ENCODE measurements at places on chromosomes 2 and 18. TPM values are rescaled to one million over a fixed set of nuclear protein-coding genes. Genes with fewer than 3 reads are reported as not detected.

DNA sequence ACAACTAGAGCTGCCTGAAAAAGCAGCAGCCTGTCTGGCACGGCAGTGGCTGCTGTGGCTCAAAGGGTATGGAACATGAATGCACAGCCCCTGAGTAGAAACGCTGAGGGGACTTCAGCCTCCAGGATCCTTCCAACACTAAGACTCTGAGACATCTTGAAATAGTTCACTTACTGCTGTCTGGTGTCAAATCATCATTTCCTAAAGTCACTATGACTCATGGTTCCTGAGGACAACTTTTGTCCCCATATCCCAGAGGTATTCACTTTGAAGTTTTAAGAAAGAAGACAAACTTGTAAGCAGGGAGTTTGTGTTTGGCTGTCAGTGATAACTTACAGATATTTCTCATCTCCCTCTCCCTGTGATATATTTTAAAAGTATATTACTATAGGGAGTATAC is 33.3 kb upstream of the NEB start:
- no peak for DNase-seq

GRCh38 chr18:23495723-23496440 is 7.4 kb upstream of the RMC1 start:
- DNase-seq: no peak

DNA sequence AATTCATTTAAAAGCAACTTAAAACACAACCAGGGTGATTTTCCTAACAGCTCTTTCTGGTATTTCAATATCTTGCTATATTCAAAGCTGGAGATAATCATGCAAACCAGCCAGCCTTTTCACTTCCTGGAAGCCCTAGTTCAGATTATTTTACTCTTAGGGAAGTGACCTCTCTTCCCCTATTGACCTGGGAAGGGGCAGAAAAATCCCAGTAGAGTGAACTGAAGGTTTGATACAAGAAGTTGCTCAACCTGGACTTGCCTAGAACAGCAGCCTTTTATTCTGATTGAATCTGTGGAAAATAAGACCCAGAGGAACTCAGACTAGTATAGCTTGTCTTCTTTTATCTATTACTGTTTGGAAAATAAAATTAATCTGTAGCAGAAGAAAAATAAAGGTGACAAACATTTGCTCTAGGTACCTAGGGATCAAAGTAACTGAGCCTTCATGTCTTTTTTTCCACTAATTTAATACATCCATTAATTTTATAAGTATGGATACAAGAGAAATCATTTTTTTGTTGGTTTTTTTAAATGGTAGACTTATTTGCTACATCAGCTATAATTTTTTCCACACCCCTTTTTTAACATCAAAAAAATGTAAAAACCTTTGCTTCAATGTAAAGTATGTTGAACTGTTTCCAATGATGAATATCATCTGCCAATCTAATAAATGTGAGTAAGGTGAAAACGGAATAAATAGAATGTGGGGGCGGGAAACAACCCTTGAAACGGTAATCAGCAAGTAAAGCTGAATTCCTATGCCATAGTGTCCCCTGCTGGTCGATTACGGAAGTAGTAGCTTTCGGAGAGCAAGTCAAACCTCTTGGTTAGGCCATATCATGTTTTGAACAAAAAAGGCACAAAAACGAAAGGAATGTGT is 629.9 kb downstream of the NRXN1 start:
- peak; percentile 33 for DNase-seq

- no peak for DNase-seq
These were observed 35.8 kb upstream of the GLS start for GRCh38 chr2:190844700-190845401.

DNA sequence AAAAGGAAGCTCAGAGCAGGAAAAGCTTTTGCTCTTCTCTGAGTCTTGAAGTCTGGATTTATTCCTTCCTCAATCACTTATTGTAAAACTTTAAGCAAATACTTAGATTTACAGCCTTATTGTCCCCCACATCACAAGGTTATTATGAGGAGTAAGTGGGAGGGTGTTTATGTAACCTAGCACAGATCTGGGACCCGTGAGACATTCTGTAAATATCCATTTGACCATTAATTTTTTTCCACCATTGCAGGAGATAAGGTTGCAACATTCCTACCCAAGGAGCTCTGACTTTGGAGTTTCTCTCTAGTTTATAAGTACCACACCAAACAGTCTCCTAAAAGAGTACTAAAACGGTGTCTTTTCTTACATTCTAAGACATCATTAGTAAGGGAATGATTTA is 52.1 kb upstream of the CTIF start:
- DNase-seq: no peak

DNA sequence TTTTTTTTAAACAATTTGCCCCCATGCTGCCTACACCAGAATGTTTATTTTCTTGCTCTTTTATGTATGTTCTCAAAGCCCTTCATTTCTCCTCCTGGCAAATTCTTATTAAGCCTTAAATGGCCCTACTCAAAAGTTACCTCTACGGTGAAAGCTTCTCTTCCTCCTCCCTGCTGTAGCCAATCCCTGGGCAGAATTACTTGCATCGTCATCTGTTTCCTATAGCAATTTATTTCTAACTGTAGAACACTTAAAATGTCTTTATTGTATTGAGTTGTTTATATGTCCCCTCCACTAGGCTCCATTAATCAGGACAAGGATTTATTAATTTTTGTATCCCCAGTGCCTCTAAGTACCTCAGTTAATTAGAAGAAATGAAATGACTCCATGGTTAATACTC is 2.5 kb upstream of the RAD51AP2 start:
- no peak for DNase-seq

- peak; percentile 79 for DNase-seq
These were observed 121.8 kb upstream of the ZBTB14 start for GRCh38 chr18:5417342-5417741.

DNA sequence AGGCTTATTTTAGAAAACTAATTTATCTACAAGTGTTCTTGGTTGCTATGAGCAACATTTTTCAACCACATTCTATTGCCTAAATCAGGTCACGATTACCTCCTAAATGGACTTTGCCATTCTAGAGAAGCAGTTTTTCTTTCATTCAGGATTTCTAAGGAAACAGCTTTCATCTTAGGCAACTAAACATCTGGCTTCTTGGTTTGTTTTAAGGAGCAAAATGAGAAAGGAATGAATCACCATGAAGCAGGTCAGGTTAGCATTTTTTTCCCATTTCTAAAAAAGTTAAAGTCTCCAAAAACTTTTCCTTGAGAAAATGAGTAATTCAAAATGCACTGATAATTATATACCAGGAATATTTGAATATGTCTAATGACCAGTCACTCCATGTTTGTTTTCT is 114.8 kb downstream of the GAREM1 start:
- DNase-seq: no peak

DNA sequence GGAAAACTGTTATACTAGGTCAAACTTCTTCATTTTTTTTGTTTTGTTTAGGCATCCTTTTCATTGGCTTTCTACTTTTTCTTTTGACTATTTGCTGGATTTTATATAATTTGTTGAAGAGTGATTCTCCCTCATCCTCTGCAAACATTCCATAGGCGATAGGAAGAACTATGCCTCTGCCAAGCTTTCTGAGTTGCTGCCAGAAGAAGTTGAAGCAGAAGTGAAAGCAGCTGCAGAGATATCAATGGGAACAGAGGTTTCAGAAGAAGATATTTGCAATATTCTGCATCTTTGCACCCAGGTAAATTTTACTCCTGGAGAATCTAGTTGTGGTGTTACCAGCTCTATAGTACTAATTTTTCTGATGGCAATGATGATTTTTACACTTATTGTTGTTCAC is 25.4 kb downstream of the NOP58 start:
- DNase-seq: no peak

- no peak for DNase-seq
These were observed 1834.1 kb upstream of the PIK3C3 start for GRCh38 chr18:40120796-40121391.

DNA sequence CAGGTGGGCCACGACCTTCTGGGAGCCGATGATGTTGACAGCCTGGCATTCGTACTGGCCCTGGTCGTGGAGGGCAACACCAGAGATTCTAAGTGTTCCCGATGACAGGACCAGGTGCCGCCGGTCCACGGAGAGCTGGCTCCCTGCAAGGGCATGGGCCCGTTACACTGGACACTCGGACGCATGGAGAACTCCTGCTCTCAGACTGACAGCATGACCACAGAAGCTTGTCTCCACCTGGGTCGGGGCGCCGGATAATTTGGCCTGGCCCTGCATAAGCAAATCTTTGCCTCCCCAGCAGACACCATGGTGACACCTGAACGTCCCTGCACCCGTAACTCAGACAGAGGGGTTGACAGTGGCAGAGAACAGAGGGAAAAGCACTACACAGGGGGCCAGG is 80.7 kb downstream of the PXDN start:
- no peak for DNase-seq

GRCh38 chr2:7601990-7602389 is 684.8 kb downstream of the RNF144A start:
- DNase-seq: no peak

DNA sequence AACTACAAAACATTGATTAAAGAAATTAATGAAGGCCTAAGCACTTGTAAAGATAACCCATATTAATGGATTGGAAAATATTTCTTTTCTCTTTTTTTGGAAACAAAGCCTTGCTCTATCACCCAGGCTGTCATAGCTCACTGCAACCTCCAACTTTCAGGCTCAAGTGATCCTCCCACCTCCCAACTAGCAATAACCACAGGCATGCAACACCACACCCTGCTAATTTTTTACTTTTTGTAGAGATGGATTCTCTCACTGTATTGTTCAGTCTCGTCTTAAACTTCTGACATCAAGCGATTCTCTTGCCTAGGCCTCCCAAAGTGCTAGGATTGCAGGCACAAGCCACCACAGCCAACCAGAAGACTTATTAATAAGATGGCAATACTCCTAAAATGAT is 73.4 kb upstream of the NDUFV2 start:
- DNase-seq: no peak

DNA sequence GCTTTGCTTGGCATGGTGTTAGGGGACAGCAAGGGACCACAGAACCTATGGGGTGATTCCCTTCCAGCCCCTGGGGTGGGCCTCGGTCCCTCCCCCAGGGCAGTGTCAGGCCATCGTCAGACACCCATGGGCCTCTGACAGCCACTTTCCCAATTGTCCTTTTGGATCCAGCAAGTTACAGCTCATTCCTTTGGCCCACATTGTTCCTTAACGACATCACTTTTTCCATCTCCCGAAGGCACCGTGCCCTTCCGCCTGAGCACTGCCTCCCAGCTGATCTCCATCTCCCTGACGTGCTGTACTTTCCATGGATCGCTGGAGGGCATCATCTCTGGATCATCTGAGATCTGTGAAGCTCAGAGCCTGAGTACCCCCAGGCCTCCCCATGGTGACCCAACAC is 10.4 kb upstream of the KCNK3 start:
- DNase-seq: no peak

GRCh38 chr2:27795868-27796277 is 24.4 kb downstream of the MRPL33 start:
- DNase-seq: no peak

DNA sequence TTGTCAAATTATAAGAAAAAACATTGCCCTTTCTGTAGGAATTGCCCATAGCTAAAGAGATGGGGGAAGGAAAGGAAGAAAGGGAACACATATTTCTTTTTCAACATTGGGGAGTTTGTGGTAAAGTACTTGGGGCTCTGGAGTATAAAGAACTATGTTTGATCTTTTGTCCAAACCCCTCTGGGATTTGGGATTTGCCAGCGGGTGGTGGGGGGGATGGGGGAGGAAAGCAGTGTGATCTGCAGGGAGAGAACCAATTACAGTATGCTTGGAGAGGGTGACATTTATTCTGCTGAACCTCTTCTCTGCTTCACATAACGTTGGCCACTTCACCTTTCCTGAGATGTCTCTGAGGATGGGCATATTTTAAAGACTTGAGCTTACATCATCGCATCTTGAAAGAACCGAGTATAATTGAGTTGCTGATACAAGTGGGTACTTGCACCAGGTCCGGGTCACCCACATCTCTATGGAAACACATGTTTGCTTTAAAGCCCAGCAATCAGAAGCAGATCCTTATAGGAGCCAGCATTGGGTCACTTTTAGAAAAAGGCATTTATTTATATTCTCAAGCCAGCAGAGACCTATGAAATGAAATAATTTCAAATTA is 73.1 kb downstream of the SPATS2L start:
- DNase-seq: no peak

DNA sequence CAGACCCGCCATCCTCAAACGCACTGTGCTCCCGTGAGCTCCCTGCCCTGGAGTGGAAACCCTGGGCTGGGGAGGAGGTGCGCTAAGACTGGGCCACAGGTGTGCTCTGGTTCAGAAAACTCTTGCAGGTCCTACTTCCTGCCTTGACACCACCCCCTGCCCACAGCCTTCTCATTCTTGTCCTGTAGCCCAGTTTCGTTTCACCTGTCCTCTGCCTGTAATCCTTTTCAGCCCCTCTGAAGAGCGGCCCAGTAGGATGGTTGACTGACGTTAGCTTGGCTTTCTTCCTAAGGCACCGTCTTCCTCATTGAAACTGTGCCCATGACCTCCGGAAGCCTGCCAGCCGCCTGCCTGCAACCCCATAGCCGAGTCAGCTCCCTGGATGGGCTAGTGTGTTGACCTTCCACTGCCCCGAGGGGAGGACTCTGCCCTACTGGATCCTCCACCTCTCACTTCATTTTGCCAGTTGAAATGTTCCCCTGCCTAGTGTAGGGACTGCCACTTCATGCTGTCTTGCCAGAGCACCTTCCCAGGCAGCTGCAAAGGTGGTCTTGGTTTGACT is 116.9 kb downstream of the AGAP1 start:
- DNase-seq: no peak

DNA sequence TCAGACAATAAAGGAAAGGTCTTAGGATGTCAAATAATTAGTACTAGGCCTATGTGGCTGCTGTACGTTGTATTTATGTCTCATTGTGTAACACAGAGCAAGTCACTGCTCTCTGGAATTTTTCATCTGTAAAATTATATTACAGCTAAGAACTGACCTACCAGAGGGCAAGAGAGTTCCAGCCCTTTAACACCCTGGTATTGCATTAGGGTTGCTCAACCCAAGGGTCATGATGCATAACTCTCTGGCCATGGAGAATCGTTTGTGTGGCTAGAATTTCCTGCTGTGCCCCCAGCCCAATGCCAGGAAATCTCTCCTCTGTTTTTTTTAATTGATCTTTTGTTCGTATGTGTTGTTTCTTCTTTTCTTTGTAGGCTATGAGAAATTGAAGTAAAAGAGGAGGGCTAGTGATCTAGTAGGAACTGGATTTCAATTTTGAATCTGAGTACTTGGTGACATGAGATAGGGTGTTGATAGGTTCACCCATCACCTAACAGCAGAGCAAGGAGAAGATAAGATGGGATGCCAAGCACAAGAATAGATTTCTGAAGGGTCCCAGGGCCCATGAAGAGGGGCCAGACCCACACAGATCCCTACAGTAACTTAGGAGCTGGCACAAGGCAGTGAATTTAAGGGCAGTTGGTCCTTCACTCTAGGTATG is 571.2 kb upstream of the TNP1 start:
- no peak for DNase-seq

- DNase-seq: peak; percentile 55
These were observed 39.5 kb downstream of the ADNP2 start for GRCh38 chr18:80148326-80149199.

Gene C2orf66
- 0.16 TPM for total RNA-seq

Gene PNPT1
- total RNA-seq: 23.1 TPM

Gene QPCT
- 16.6 TPM for total RNA-seq

Gene TTR
- not detected for total RNA-seq

Gene SERPINB13
- not detected for total RNA-seq

Gene IL1R1
- 224 TPM for total RNA-seq

Gene MC5R
- not detected for total RNA-seq

All from left lung (tissue), 14 donors.